T-cell (primary cell): ENCODE measurements at places on chromosomes 7 and 10. TPM values are rescaled to one million over a fixed set of nuclear protein-coding genes. Genes with fewer than 3 reads are reported as not detected.
A peak's percentile ranks its signal among the peaks of the same experiment; 100 is the strongest.

- no peak for DNase-seq
- no peaks in the 10 kb centered on the region for H3K36me3 ChIP-seq
- peaks cover 4% of the 10 kb centered on the region for H3K27me3 ChIP-seq
- no peak overlapping the region for H3K4me3 ChIP-seq
- no peaks in the 10 kb centered on the region for H3K4me1 ChIP-seq
- H3K27ac ChIP-seq: no peak overlapping the region
These were observed 71.6 kb downstream of the ABCA13 start for GRCh38 chr7:48242846-48243245.

The CRHR2 gene
- not detected for total RNA-seq

The PPP1R17 gene
- total RNA-seq: not detected

DNA sequence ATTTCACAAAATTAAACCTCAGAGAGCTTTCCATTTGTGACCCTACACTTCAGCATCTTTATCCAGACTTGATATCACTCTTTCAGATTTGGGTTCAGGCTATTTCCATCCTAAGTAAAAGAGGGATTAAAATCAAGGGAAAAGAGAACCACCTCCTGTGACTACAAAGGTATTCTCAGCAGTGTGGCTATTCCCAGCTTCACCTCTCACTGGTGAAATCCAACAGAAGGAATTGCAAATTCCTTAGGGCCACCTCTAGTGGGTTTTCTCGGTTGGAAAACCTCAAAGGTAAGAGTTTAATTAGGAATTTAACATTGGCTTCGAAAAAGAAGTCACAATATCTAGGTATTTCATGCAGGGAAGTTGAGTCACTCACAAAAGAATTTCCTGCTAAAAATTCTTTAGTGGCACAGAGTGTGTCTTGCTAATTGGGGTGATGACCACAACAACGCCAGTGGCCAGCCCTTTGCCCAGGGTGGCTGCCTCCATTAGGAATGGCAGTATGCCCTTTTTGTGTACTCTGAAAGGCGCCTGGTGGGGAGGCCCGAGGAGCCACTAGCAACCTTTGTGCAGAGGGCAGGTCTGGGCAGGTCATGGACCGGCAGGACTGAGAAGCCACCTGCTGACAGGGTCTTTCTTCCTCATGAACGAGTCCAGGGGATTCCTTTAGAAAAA is 52.2 kb downstream of the SEM1 start:
- H3K27ac ChIP-seq: no peak overlapping the region
- no peak overlapping the region for H3K4me3 ChIP-seq

The STYXL1 gene
- total RNA-seq: 21.9 TPM

- H3K36me3 ChIP-seq: no peaks in the 10 kb centered on the region
- no peak for DNase-seq
- peaks cover 24% of the 10 kb centered on the region for H3K27me3 ChIP-seq
- H3K4me1 ChIP-seq: no peaks in the 10 kb centered on the region
These were observed 33.6 kb upstream of the FAM20C start for GRCh38 chr7:158771-159170.

The HOXA7 gene
- not detected for total RNA-seq

DNA sequence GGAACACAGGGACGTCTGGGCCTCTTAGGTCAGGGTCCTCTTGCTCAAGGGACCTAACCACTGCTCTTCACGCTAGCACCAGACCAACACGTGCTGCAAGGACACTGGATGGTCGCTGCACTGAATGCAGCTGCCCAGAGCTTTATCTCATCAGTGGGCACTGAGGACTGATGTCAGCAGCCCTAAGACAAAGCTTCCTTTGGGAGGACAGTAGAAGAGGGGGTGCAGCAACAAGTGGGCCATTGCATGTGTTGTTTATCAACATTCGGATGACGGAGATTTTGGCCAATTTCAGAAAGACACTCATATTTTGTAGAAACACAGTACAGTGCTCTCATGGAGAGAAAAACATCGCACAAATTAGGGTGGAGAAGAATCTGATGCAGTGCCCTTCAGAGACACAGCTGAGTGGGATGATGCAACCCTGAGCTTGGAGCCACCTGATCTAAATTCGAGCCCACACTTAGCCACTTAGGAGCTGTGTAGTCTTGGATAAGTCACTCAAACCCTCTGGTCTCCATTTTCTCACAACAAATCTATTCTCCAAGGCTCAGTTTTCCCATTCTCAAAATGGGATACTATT is 1.7 kb downstream of the OPALIN start:
- DNase-seq: no peak
- H3K27ac ChIP-seq: no peak overlapping the region
- H3K4me3 ChIP-seq: no peak overlapping the region
- H3K27me3 ChIP-seq: peaks cover 25% of the 10 kb centered on the region

GRCh38 chr10:1517684-1518083 is 219.6 kb downstream of the ADARB2 start:
- no peak overlapping the region for H3K4me3 ChIP-seq
- H3K36me3 ChIP-seq: no peaks in the 10 kb centered on the region
- H3K27me3 ChIP-seq: no peaks in the 10 kb centered on the region
- no peak for DNase-seq
- no peaks in the 10 kb centered on the region for H3K4me1 ChIP-seq

The PTTG1IP2 gene
- total RNA-seq: not detected

- peak overlapping the region; percentile 74 for H3K27ac ChIP-seq
- DNase-seq: no peak
- no peaks in the 10 kb centered on the region for H3K36me3 ChIP-seq
- H3K4me3 ChIP-seq: peak overlapping the region; percentile 89
- peaks cover 17% of the 10 kb centered on the region for H3K4me1 ChIP-seq
These were observed 535 bp downstream of the ASAH2B start for GRCh38 chr10:50740293-50740648.

DNA sequence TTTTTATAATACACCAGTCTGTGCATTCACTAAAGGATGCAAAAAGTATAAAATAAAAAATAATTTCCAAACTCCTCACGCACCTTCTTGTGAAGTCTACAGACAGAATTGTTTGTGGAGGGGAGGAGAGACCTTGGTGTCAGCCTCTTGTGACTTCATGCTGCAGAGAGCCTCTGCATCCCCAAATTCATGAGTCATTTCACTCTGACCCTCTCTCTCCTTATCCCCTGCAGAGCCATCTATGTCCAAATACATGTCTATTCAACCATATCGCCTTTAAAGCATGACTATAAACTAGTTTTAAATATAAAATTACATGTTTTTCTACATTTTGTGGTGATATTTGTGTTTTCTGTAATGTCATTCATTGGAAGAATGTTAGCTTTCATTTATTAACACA is 6.0 kb downstream of the CREB5 start:
- no peaks in the 10 kb centered on the region for H3K36me3 ChIP-seq
- no peak overlapping the region for H3K27ac ChIP-seq
- peaks cover 3% of the 10 kb centered on the region for H3K27me3 ChIP-seq
- DNase-seq: no peak
- H3K4me3 ChIP-seq: no peak overlapping the region

GRCh38 chr7:114085313-114085591 is 166.4 kb upstream of the PPP1R3A start:
- H3K36me3 ChIP-seq: no peaks in the 10 kb centered on the region
- H3K27me3 ChIP-seq: peaks cover 20% of the 10 kb centered on the region
- H3K4me3 ChIP-seq: peak overlapping the region; percentile 40

- peak within 1 kb of the TSS; percentile 91 for H3K4me3 ChIP-seq
- H3K36me3 ChIP-seq: peaks cover 27% of the 10 kb centered on the region
- H3K27ac ChIP-seq: peak within 1 kb of the TSS; percentile 43
- peaks cover 42% of the 10 kb centered on the region for H3K4me1 ChIP-seq
These were observed at the start of gene GIMAP5 for GRCh38 chr7:150737265-150738055. Gene GIMAP5 (plus strand): TSS chr7:150737418. CDS start chr7:150740885, 3,467 bp downstream.

DNA sequence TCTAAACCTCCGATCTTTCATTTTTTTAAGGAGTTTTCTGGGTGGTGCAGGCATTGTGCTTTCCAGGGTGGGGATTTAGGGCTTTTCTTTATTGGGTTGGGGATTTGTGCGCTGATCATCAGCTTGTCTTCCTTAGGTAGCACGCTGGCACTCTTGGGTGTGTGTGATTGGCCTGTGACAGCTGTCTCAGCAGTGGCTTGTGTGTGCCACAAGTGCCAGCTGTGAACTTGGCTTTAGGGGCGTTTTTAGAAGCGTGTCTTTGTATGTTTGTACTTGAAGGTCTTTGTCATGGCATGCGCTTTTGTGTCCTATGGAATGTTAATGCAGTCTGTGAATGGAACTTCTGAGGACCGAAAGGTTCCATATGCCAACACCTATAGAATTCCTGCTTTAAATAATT is 788 bp downstream of the AKAP9 start:
- peak overlapping the region; percentile 84 for H3K4me3 ChIP-seq
- H3K27ac ChIP-seq: peak overlapping the region; percentile 92
- no peaks in the 10 kb centered on the region for H3K36me3 ChIP-seq
- H3K27me3 ChIP-seq: no peaks in the 10 kb centered on the region
- DNase-seq: peak; percentile 36

The RNF32 gene
- total RNA-seq: 0.41 TPM

The PRXL2A gene
- 5.7 TPM for total RNA-seq

The NPC1L1 gene
- 0.10 TPM for total RNA-seq

The FGL2 gene
- total RNA-seq: 2.3 TPM

DNA sequence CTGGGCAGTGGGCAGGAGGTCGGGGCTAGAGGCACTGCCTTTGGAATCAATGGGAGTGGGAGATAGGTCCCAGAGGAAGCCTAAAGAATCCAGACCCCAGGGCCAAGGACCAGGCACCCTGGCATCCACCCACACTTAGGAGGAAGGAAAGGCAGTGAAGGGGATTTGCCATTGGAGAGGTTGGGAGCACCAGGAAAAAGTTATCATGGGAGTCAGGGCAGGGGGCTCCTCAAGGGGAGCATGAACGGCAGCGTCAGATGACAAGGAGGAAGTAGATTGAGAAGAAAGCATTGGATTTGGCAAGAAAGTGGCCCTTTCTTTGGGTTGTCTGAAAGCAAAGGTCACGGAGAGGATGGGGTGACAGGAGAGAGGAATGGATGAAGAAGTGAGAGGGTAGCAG is 142.8 kb downstream of the ADAM12 start:
- H3K4me1 ChIP-seq: no peaks in the 10 kb centered on the region
- no peak for DNase-seq
- no peaks in the 10 kb centered on the region for H3K27me3 ChIP-seq
- no peak overlapping the region for H3K4me3 ChIP-seq

The PHKG1 gene
- total RNA-seq: 4.6 TPM

DNA sequence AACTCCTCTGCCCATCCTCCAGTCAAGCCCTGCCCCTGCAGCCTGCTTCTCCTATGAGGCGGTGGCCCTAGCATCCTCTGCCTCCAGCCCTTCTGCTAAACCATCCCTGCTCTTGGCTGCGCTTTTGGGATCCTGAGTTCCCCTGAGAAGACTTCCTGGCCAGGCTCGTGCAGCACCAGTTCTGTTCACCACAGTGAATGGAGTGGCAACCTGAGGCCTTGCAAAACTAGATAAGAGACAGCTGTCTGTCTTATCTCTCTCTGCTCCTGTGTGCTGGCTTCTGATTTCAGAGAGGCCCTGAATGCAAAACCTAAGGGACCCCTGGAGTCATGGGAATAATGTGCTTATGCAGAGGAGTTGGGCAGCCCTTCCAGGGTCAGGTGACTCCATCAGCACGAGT is 119.2 kb downstream of the TMEM178B start:
- no peaks in the 10 kb centered on the region for H3K27me3 ChIP-seq
- no peak overlapping the region for H3K27ac ChIP-seq
- no peaks in the 10 kb centered on the region for H3K4me1 ChIP-seq
- no peak overlapping the region for H3K4me3 ChIP-seq
- DNase-seq: no peak
- no peaks in the 10 kb centered on the region for H3K36me3 ChIP-seq

The WASL gene
- total RNA-seq: 9.1 TPM

DNA sequence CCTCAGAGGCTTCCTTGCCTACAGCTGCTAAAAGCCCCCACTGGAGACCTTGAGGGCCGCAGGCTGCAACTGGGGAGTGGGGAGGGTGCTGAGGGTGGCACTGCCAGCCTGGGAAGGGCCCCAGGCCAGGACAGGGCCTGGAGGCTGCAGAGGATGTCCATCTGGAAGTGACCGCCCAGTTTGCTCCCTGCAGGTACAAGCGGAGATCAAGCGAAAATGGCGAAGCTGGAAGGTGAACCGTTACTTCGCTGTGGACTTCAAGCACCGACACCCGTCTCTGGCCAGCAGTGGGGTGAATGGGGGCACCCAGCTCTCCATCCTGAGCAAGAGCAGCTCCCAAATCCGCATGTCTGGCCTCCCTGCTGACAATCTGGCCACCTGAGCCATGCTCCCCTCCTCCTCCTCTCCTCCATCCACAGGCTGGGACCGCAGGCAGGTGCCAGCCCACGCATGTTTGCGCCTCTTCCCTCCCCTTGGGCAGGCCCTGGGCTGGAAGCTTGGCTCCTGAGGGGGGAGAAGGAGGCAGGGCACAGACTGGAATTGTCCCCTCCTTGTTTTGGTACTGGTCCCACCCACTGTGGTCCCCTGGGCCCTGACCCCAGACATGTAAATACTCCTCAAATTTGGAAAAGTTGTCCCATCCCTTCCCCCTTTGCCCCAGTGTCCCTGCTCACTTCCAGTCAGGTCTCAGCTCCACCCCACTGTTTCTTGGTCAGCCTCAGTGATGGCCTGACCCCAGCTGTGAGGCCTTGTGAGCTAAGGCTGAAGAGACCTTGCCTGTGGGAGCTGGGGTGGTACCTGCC is 54.4 kb downstream of the ADCYAP1R1 start:
- no peak overlapping the region for H3K4me3 ChIP-seq
- no peaks in the 10 kb centered on the region for H3K27me3 ChIP-seq

GRCh38 chr10:65423043-65423442 is 1502.8 kb upstream of the LRRTM3 start:
- H3K27me3 ChIP-seq: no peaks in the 10 kb centered on the region
- no peaks in the 10 kb centered on the region for H3K36me3 ChIP-seq
- no peak overlapping the region for H3K27ac ChIP-seq
- H3K4me3 ChIP-seq: no peak overlapping the region
- no peak for DNase-seq

- no peak for DNase-seq
- H3K27ac ChIP-seq: no peak overlapping the region
- no peak overlapping the region for H3K4me3 ChIP-seq
- peaks cover 6% of the 10 kb centered on the region for H3K4me1 ChIP-seq
- H3K27me3 ChIP-seq: no peaks in the 10 kb centered on the region
These were observed 339.8 kb downstream of the FRMD4A start for GRCh38 chr10:13990946-13991345.

DNA sequence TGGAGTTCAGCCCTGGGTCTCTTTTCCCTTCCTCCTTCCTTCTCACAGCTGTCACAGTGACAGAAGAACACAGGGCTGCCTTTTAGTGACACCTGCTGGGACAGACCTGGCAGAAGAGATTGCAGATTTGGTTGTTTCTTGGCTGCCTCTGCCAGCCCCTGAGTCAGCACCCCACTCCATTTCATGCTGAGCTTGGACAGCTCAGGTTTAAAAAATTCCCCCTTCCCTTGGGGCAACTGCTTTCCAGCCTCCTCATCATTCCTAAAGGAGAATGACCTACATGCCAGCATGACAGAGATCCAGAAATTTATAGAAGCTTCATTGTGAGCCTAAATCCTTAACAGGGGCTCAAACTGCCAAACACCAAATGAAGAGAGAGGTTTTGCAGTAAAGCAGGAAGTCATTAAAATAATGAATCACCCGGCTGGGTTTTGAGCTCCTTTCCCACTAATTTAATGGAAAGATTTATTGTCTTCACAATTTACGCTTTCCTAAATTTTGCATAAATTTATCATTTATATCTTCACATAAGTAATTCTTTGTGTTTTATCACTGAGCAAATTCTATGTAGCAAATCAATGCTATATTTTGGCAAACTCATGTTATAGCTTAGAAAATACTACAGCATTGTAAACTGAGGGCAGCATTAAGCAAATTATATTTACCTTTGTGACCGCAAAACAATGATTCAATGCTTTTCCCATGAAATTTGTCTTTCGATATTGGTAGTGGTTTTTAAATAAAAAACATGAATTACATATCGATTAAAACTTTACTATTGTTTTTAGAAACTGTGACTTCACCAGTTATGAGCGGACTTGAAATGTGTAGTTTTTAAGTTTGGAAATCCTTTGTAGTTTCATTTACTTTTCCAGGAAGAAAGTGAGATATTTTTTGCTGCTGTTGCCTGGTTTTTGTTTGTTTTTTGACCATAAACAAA is 399.5 kb upstream of the ANKRD30A start:
- no peaks in the 10 kb centered on the region for H3K4me1 ChIP-seq
- DNase-seq: no peak
- H3K36me3 ChIP-seq: no peaks in the 10 kb centered on the region
- H3K4me3 ChIP-seq: no peak overlapping the region

The GAD2 gene
- total RNA-seq: not detected
